ENCODE measurements at places on chromosomes 5 and 9. TPM values are rescaled to one million over a fixed set of nuclear protein-coding genes. Genes with fewer than 3 reads are reported as not detected.

DNA sequence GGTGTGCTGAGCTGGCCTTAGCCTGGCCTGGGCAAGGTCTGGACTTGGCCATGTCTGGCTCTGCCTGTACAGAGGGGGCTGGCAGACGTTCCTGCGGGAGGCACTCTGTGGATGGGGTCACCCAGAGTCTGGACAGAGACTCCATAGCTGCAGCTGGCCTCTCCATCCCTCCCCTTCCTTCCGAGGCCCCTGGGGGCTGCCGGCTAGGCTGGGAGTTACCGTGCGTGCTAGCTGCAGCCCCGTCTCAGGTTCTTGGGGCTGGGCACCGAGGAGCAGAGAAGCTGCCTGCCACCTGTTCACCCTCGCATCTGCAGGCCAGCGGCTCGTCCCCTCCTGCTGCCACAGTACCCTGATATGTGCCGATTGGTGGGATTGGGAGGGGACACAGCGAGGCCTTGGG lies 63.4 kb downstream of the RXRA start:
- H3K36me3 ChIP-seq = no peaks in the 10 kb centered on the region
- no peak for DNase-seq
- no peak overlapping the region for H3K4me3 ChIP-seq
- peak overlapping the region; percentile 97 for H3K27ac ChIP-seq

Gene PTPA
- polyA plus RNA-seq = 14.1 TPM

Gene CDK9
- 35.4 TPM for polyA plus RNA-seq

DNA sequence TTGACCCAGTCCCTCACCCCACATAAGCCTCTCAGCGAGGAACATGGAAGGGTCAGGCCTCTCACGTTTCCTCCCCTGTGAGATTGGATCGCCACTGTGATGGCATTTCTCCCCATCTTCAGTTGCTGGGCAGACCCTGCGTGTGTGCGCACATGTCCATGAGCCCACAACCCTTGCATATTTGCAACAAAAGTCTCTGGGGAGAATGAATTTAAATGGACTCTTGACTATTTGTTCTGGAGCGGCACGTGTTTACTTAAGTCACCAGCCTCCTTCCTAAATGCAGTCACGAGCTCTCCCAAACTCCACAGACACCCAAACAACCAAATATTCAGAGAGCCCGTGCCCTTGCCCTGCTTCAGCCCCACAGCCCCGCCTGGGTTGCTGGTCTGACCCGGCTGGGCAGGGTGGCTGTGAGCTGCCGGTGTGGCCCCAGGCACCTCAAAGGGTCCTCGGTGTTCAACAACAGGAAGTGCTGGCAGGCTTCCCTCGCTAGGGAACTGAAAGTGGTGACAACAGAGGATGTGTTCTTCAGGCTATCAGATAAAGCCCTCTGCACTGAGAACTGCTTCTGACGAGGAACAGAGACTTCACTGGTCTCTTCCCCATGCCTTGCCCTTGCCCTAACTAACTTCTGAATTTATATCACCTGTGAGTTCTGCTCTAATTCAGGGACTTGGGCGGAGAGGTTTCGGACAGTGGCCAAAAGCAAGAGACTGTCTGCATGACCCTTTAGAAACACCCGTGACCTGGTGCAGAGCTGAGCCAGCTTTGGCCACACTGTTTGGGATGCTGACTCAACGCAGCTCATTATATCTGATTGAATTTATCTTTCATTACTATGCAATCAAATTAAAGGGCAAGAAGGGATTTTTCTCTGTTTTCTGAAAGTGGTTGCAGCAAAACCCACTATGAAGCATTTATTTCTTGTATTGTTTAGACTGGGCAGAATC lies 19.2 kb upstream of the CD180 start:
- peaks cover 65% of the 10 kb centered on the region for H3K4me1 ChIP-seq
- DNase-seq = peak; percentile 77

Measured in CD4-positive, alpha-beta memory T cell (primary cell).